ENCODE measurements at places on chromosomes 1 and 21. TPM values are rescaled to one million over a fixed set of nuclear protein-coding genes. Genes with fewer than 3 reads are reported as not detected.

GRCh38 chr1:93689521-93690223 is 8.0 kb upstream of the BCAR3 start:
- peaks cover 9% of the 10 kb centered on the region for H3K27me3 ChIP-seq
- no peak overlapping the region for H3K27ac ChIP-seq
- H3K4me1 ChIP-seq = peaks cover 17% of the 10 kb centered on the region
- no peaks in the 10 kb centered on the region for H3K36me3 ChIP-seq
- H3K4me3 ChIP-seq = no peak overlapping the region

GRCh38 chr1:3393987-3394920 is 60.2 kb upstream of the ARHGEF16 start:
- no peak overlapping the region for H3K4me3 ChIP-seq
- no peak overlapping the region for H3K27ac ChIP-seq
- no peak for DNase-seq

DNA sequence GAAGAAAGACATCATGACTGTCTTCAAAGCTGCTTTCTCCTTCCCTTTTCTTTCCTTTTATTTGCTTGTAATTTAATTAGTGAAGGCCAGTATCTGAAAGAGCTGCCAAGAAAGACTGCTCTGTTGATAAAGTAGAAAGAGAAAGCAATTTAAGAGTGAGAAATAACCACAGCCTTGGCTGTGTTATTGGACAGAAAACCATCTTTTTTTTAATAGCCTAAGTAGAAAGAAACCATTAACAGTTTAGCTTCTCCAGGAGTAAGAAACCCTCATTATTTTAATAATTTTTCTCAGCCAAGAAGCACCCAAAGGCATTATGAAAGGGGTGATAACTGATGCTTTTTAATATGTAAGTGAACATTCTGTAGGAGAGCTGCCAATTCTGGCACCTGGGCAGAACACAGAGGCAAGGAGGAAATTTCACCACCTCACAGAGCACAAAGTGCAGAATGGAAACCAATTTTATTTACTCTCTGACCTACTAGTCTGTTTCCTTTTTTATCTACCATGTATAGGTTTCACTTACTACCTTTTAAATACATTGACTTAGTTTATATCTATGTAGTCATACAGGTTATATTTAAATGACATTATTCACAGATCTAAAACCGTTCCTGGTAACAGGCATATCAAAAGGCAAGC is 703.2 kb downstream of the MRPL39 start:
- no peak for DNase-seq
- H3K36me3 ChIP-seq = no peaks in the 10 kb centered on the region
- H3K27me3 ChIP-seq = no peaks in the 10 kb centered on the region
- no peak overlapping the region for H3K27ac ChIP-seq

DNA sequence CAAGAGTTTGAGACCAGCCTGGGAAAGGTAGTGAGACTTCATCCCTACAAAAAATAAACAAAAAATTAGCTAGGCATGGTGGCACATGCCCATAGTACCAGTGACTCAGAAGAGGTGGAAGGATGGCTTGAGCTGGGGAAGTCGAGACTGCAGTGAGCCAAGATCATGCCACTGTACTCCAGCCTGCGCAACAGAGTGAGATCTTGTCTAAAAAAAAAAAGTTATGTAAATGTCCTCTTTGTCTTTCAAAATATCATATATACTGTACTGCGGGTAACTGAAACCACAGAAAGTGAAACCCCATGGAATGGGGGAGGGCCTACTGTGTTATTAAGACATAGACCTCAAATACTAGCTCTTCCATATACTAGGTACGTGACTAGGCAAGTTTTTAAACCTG is 20.8 kb downstream of the ACADM start:
- H3K27me3 ChIP-seq = no peaks in the 10 kb centered on the region
- H3K27ac ChIP-seq = no peak overlapping the region
- H3K36me3 ChIP-seq = peaks cover 30% of the 10 kb centered on the region
- H3K4me1 ChIP-seq = no peaks in the 10 kb centered on the region
- DNase-seq = no peak

DNA sequence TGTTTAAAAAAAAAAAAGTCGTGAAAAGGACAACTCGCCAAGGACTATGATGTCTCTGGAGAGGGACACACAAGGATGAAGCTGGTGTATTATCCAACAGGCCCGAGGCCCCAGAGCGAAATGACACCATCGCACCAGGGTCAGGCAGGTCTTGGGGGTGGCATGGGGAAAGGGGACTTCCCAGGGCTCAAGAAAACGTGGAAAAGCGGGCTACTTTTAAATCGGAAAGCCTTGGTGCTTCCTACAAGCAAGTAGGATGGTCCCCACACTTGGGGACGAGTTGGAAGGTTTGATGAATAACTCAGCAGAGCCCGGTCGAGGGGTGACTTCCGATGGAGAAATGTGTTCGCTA is 505 bp upstream of the GNPAT start:
- DNase-seq = no peak
- peaks cover 50% of the 10 kb centered on the region for H3K36me3 ChIP-seq
- peaks cover 60% of the 10 kb centered on the region for H3K4me1 ChIP-seq
- H3K4me3 ChIP-seq = peak overlapping the region; percentile 98
- no peaks in the 10 kb centered on the region for H3K27me3 ChIP-seq

GRCh38 chr21:36605426-36605825 is 93.5 kb upstream of the SIM2 start:
- H3K36me3 ChIP-seq = no peaks in the 10 kb centered on the region
- peaks cover 15% of the 10 kb centered on the region for H3K4me1 ChIP-seq
- H3K4me3 ChIP-seq = no peak overlapping the region
- no peak for DNase-seq
- no peaks in the 10 kb centered on the region for H3K27me3 ChIP-seq

DNA sequence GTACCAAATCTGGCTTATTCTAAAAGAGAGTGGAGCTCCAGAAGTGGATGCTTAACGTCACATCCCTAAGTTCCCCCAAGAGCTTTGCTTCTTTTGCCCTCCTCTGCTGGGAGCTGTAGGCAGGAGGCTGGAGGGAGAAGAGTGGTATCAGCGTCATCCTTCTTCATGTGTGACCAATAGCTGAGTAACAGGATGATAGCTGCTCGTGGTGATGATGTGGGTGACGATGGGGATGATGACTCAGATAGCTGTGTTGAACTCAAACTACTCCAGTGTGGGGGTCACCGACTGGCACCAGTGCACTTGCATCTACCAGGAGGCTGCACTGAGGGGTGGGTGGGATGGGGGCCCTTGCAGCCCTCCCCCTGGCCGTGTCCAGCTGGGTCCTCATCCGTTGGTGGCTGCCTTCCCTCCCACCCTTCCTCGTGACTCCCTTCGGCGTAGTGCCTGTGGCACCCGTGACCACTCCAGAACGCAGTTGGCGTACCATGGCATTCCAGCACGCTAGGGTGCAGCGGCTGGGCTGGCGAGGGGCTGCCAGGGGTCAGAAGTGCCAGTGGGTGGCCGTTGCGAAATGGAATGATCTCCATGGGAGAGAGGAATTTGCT is 1.1 kb downstream of the IGFN1 start:
- H3K4me3 ChIP-seq = no peak overlapping the region
- no peak overlapping the region for H3K27ac ChIP-seq
- H3K27me3 ChIP-seq = peaks cover 13% of the 10 kb centered on the region
- peaks cover 4% of the 10 kb centered on the region for H3K4me1 ChIP-seq
- H3K36me3 ChIP-seq = no peaks in the 10 kb centered on the region

- H3K4me1 ChIP-seq = peaks cover 90% of the 10 kb centered on the region
- no peaks in the 10 kb centered on the region for H3K27me3 ChIP-seq
- no peak overlapping the region for H3K4me3 ChIP-seq
Measured at GRCh38 chr1:12473596-12474362, 144.2 kb downstream of the DHRS3 start.

GRCh38 chr1:227343206-227343605 is 24.9 kb upstream of the CDC42BPA start:
- no peak for DNase-seq
- H3K27me3 ChIP-seq = peaks cover 2% of the 10 kb centered on the region
- H3K36me3 ChIP-seq = no peaks in the 10 kb centered on the region
- no peak overlapping the region for H3K27ac ChIP-seq

- no peak for DNase-seq
- H3K4me1 ChIP-seq = no peaks in the 10 kb centered on the region
- H3K27ac ChIP-seq = no peak overlapping the region
- H3K4me3 ChIP-seq = no peak overlapping the region
- H3K36me3 ChIP-seq = no peaks in the 10 kb centered on the region
- H3K27me3 ChIP-seq = peaks cover 25% of the 10 kb centered on the region
Measured at GRCh38 chr1:38152351-38153065, 105.9 kb upstream of the POU3F1 start.

ERG gene
- 0.07 TPM for total RNA-seq

FAM43B gene
- not detected for total RNA-seq

TEKT2 gene
- total RNA-seq = not detected

Measured in activated CD4-positive, alpha-beta T cell treated with anti-CD3 and anti-CD28 coated beads for 36 hours (primary cell).